ENCODE measurements at places on chromosomes 1 and 21.
A peak's percentile ranks its signal among the peaks of the same experiment; 100 is the strongest.

GRCh38 chr21:39319814-39320332, 6.4 kb upstream of the BRWD1 start:
- no peak for DNase-seq

GRCh38 chr1:48652334-48652733, 124.4 kb downstream of the BEND5 start:
- DNase-seq: no peak

DNA sequence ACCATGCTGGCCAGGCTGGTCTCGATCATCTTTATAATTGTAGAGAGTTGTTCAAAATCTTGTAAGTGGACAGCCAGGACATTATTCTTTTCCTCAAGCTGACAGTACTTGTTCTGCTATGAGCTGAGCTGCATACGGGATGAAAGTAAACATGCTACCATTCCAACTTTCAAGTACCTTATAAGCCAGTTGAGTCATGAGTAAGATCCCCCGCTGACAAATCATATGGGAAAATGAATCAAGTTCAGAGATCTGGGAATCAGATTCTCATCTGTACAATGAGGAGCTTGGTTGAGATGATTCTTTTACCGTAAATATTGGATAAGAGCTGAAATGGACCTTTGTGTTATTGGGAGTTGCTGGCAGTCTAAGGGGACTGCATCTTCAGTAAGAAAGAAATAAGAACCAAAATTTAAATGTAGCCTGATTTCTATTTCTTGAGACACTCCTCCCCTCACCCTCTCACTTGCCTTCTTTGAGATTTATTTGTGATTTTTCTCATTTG, 62.7 kb downstream of the CENPF start:
- no peak for DNase-seq

GRCh38 chr1:204662530-204662929, 23.0 kb downstream of the LRRN2 start:
- no peak for DNase-seq

- DNase-seq: peak; percentile 32
These were observed 38.6 kb upstream of the ETS2 start for GRCh38 chr21:38766987-38767722.

DNA sequence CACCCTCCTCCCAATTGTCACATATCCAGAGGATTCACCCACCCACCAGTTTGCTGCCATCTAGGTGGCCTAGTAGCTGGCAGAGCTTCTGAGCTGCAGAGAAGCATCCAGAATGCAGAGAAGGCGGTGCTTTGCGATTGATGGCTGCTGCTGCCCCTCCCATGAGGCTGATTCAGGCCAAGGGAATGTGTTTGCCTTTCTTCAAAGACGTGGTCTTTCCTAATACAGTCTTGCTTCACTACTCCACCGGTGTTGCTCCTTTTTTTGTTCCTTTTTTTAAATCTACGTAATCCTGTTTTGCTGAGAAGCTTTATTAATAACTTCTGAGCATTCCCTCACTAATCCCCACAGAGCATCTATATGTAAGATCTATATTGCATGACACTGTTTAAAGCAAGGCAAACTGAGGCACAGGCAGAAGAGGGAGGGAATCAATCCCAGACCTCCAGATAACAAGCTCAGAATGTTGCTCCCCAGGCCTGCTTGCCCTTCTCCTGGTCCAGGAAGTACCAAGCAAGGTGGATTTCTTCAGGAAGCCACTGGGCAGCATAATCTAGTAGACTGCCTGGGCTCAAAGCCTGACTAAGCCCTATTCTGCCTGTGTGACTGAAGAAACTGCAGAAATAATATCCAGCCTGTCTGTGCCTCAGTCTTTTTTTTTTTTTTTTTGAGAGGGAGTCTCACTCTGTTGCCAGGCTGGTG, 275.5 kb upstream of the FMN2 start:
- no peak for DNase-seq

DNA sequence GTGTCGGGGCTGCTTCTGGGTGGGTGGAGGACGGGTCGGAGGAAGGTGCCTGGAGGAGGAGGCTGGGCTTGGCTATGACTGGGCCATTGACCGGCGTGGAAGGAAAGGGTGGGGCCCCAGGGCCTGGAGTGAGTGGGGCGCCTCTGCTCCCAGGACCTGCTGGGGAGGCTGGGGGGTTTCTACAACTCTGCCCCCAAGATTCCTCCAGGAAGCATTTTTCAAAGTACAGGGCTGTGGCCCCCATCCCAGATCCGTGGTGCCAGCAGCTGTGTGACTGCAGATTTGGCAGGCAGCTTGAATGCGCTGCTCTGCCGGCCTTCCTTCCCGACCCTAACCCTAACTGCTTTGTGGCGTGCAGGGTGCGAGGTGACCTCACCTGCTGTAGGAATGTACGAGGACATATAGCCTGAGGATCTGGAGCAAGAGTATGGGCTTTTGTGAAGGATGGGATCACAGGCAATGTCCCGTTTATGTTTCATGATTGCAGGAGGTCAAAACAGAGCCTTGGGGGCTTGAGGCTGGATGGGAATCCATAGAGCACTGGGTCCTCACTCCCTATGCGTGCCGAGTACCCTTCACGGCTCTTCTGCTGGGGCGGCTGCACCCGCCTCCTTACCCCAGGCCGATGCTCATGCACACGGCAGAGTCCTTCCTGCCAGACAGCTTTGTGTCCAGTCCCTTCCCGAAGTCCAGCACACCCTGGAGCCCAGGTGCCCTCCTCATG, 24.7 kb downstream of the TRPM2 start:
- no peak for DNase-seq

GRCh38 chr21:19045876-19046275, 642.3 kb upstream of the TMPRSS15 start:
- no peak for DNase-seq

GRCh38 chr1:159091607-159092031, 15.1 kb upstream of the AIM2 start:
- no peak for DNase-seq

DNA sequence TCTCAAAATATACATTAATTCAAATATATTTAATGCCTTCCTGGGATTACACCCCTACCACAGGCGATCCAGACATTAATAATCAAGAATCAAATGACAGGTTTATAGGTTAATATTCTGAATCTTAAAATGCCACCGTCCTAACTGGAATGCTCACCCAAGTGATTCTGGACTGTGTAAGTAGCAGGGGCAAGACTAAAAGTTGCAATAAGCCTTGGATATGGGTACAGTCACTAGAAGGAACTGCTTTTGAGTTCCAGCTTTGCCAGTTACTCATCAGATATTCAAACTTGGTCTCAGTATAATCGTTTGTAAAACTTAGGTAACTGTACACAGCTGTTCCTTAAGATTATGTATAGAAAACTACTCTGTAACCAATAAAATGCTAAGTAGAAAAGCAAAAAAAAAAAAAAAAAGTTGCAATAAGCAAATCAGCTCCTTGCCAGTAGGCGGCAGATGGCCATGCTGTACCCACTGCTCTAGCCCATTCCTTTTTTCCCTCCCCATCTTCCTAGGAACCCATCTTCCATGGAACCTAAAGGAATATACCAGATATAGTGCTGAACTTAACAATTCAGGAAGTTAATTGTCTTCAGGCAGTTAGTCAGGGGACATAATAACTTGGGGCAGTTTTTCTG, 10.5 kb downstream of the RO60 start:
- DNase-seq: no peak

DNA sequence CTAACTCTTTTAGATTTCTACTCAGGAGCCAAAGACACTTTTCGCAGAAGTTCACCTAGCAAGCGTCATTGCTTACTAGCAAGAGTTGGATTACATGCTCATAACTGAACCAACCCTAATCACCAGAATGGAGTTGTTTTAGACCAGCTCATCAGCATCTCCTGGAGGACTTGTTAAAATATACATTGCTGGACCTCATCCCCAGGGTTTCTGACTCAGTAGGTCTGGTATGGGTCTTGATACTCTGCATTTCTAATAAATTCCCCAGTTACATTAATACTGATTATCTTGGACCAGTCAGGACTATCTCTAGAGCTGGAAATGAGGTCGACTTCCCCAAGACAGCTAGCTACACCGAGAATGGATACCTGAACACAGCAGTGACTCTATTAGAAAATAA, 9.7 kb upstream of the PRDX6 start:
- DNase-seq: no peak

GRCh38 chr1:153527683-153528040, 8.1 kb downstream of the S100A6 start:
- no peak for DNase-seq

DNA sequence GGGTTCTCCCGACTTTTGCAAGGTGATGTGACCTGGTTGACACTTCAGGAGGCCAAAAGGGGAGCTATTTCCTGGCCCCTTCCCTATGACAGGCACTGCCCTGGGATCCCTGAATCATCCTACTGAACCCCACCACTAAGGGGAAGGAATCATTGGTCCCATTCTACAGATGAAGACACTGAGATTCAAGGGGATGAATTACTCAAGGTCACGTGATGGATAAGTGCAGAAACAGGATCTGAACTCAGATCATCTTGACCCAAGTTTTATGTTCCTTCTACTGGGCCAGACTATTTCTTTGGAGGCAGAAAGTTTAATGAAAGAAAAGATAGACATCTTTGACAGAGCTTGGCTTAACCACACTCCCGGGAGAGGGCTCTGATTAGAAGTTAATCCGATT, 258.7 kb downstream of the RRAGC start:
- DNase-seq: no peak

GRCh38 chr1:18597160-18598042, 33.2 kb upstream of the PAX7 start:
- peak; percentile 39 for DNase-seq

GRCh38 chr1:28322194-28322593, 6.6 kb upstream of the MED18 start:
- DNase-seq: no peak

GRCh38 chr1:16921391-16922185, at the start of gene CROCC:
TSS of gene CROCC (plus strand) at chr1:16921931. CDS start at chr1:16922019, 88 bp downstream.
- peak; percentile 37 for DNase-seq

GRCh38 chr1:6475381-6476133, 9.6 kb upstream of the TNFRSF25 start:
- peak; percentile 71 for DNase-seq

- DNase-seq: no peak
These were observed 304.8 kb downstream of the BRINP3 start for GRCh38 chr1:190172651-190173430.

GRCh38 chr1:11479375-11479979, 522 bp downstream of the DISP3 start:
- DNase-seq: no peak

DNA sequence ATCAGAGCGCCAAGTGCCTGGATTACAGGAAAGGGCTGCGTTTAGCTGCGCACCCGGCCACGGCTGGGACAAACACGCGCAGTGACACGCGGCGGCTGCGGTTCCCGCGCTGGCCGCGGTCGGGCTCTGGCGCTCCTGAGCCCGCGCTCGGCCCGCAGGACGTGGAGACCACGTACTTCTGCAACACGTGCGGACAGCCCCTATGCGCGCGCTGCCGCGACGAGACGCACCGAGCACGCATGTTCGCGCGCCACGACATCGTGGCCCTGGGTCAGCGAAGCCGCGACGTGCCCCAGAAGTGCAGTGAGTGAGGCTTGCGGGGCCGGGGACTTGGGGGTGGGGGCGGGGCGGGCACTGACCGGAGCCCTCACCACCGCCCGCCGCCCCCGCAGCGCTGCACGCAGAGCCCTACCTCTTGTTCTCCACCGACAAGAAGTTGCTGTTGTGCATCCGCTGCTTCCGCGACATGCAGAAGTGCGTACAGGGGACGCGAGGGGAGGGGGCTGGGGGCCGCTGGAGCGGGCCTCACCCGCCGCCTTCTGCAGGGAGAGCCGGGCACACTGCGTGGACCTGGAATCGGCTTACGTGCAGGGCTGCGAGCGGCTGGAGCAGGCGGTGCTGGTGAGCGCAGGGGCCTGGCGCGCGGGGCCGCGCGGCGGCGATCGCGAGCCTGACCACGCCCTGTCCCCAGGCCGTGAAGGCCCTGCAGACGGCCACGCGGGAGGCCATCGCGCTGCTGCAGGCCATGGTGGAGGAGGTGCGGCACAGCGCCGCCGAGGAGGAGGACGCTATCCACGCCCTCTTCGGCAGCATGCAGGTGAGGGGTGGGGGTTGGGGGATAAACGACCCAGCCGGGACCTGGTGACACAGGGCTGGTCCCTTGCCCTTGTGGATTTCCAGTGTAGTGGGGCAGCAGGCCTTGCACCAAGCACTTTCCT, 3.1 kb downstream of the RNF207 start:
- DNase-seq: no peak

- DNase-seq: no peak
These were observed 24.3 kb downstream of the RPRD2 start for GRCh38 chr1:150388241-150388640.

GRCh38 chr1:20829946-20830345, 42.8 kb upstream of the HP1BP3 start:
- no peak for DNase-seq

DNA sequence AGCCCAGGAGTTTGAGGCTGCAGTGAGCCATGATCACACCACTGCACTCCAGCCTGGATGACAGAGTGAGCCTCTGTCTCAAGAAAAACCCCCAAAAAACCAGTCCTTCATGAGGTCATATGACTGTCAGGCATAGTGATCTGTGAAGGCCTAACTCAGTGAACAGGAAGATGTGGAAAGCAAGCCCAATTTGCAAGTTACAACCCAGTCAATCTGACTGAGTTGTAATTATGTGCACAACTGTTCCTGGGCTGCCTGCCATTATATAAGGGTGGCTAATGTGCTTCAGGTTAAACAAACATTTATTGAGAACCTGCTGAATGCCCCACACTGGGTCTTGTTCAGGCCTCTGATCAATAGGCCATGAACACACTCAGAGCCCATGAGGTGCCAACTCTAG, 38.2 kb upstream of the KIRREL1 start:
- DNase-seq: no peak

- no peak for DNase-seq
These were observed 22.7 kb downstream of the AHCYL1 start for GRCh38 chr1:110007046-110007830.

GRCh38 chr1:57707631-57708030, 283.8 kb upstream of the DAB1 start:
- DNase-seq: no peak

DNA sequence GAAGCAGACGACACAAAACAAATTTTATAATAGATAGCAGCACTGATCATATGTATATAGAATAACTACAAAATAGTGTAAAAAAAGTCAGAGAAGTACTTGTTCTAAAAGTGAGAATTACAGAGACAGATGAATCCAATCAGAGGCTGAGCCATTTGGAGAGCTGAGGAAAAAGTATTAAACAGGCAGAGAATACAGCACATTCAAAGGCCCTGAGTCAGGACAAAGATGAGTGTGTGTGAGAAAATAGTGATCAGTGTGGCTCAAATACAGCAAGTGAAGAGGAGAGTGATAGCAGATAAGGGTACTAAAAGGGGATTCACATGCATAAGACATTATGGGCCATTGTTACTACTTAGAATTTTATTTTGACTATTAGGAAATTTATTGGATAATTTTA, 430.6 kb upstream of the BRINP3 start:
- DNase-seq: no peak
